Activated T-cell treated with anti-CD3 and anti-CD28 coated beads, Interleukin-2, amount 50 U/mL, for 48 hours (primary cell): ENCODE measurements at places on chromosomes 7 and 10.

DNA sequence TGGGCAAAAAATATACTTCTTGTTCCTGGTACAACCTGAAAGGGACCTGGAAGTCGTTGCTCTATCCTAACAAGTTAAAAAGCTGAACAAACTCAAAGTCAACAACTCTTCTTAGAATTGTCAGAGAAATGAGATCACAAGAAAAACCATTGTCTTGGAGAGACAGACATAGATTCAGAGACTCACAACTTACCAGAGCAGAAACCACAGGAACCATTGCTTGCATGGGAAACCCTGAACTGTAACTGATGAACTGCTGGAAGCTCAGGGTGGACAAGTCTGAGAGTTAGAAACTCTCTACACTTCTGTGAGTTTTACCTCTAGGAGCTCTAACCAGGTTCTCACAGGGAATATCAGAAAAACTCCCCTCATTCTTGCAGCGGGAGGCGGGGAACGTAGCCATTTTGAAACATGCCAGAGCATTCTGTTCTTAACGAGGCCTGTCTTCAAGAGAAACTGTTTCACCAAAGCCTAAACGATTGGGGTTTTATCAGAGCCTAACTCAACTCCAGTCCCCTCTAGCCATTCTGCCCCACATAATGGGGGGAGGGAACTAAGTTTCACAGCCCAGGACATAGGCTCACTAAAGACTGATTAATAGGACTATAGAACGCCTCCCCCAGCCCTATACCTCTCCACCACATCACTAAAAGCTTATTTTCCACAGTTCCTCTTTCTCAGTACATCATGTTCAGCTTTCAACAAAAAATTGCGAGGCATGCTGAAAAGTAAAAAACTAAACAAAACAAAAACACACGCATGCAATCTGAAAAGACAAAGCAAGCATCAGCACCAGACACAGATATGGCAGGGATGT lies 12.0 kb upstream of the GSDME start:
- no peak for DNase-seq

DNA sequence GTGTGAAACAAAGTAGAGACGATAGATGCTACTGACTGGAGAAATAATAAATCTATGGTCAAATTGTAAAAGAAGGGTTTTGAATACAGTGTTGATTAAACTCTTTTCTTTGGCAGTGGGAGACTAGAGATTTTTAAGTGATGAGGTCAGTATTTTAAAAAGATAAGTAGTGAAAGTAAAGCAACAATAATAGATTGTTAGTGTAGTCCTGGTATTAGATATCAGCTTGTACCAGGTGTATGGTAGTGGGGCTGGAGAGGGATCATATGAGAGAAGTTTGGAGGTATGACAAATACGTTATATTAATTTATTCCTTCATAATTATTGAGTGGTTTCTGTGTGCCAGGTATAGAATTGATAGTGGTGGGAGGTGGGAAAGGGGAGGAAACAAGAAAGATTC lies 25.2 kb downstream of the PHTF2 start:
- no peak for DNase-seq

DNA sequence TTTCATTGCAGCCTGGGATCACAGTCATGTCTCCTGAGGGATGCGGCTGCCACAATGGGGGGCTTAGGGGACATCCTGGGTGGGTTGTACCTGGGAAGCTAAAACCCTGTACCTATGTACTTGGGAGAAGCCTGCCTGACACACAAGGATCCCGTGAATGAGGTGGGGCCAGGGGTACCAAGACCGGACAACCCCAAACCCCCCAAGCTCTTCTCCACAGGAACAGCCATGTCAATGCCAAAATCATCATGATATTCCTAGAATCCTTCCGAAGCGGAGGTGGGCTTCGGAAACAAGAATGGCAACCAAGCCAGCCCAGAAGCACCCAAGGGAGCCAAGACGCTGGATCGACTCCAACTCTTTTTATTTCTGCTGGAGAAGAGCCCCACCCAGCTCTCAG lies 260.3 kb upstream of the TCERG1L start:
- DNase-seq, result no peak

DNA sequence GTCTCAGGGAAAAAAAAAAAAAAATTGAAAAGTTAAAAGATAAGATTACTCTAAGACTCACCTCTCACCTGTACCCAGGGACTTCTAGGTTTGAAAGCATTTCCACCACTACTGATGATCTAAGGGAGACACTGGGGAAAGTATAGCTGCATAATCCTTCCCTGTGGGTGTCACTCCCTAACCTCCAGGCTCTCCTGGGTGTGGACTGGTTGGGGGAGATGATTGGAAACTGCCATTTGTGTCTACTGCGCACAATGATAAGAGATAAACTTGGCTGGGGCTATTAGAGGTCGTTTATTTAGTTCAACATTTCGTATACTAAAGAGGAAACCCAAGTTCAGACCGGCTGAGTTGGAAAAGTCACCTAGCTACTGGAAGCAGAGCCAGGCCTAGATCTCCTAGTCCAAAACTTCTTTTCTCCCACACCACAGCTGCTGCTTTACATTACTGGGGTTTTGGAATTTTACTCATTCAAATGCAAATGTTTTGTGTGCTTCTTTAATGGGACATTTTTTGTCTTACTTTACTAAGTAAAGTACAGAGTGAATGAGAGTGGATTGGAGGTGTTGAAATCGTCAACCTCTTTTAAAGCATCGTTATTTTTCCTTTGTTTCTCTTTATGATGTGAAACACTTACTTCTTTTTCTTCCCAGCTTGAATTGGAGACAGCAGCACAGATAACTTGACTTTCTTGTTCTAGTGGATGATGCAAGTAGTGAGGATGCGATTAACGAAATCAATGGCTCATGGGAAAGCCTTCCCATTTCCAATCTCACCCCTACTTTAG lies 22.3 kb upstream of the SEC61G start:
- no peak for DNase-seq

GRCh38 chr7:38518541-38518940 lies 112.6 kb downstream of the AMPH start:
- no peak for DNase-seq

- no peak for DNase-seq
Measured at GRCh38 chr7:112042631-112043030, 163.6 kb downstream of the DOCK4 start.

- no peak for DNase-seq
Measured at GRCh38 chr7:146119002-146119401, 2.4 kb downstream of the CNTNAP2 start.

DNA sequence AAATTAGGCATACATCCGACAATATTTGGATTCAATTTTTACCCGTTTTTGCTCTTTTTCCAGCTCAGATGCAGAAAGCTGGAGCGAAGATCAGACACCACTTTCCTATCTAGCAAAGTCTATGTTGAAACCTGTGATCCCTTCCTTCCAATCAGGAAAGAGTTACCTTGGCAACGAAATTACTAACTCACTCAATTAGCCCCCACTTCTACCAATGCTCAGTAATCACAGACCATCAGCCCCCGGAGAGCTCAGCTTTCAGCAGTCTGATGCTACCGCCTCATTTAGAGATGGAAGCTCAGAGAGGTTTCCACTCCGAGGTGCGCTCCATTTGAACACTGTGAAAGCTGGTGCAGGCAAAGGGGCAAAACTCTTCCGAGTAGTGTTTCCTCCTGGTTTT lies 6.7 kb downstream of the FRAT1 start:
- no peak for DNase-seq

DNA sequence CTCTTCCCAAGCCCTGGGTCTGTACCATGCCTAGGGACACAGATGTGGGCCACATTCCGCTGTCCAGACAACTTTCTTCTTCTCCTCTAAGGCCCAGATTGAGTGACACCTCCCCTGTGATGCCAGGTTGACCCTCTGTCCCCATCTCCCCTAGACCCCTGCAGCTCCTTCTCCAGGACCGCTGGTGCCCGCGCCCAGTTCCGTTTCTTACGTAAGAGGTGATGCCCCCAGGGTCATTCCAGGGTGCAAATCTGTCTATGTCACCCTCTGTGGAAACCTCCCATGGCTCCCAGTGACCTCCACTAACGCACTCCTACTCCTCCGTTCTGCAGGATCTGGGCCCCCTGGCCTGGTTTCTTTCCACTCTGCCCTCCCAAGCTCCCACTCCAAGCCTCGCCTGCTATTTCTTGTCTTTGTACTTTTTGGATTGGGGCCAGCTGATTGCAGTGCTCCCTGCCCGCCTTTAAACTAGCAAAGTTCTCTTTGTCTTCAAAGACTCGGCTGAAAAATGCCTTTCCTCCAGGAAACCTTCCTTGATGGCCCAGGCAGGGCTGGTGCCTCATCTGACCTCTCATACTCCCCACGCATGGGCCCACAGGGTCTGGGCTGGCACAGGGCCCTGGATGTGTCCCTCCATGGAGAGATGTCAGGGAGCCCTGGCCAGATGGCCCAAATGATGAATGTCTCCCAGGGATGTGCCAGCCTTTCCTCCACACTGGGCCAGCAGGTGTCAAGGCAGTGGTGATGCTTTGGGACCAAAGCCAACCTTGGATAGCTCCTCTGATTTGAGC lies 21.3 kb upstream of the ELN start:
- no peak for DNase-seq

DNA sequence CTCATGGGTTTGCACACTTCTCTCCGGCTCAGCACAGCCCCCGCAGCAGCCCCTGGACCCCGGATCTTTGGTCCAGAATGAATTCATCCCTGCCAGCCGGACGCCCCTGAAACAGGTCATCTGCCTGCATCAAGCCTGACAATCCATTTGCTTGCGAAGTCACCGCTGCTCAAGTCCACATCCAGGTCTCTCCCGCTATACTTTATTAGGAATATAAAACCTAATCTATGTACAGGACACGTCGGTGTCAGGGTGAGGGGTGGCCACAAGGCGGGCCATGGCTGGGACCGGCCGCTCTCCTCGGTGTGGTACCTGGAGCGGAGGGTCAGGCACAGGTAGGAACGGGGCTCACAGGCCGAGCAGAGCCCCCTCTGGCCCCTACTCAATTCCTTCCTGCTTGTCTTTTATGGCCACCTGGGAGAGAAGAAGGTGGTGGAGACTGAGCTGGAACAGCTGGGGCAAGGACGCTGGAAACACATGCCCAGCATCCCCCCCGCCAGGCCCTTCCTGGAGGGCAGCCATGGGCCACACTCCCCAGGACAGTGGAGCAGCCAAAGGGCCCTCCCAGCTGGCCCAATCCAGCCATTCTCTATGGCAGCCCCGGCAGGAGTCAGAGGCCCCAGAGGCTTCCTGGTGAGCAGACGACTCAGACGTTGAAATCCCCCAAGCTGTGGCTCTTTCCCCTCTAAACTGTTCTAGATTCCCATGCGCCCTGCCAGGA lies 5.3 kb downstream of the POLR2J start:
- no peak for DNase-seq

GRCh38 chr10:113094114-113094486 lies 144.1 kb downstream of the TCF7L2 start:
- no peak for DNase-seq

DNA sequence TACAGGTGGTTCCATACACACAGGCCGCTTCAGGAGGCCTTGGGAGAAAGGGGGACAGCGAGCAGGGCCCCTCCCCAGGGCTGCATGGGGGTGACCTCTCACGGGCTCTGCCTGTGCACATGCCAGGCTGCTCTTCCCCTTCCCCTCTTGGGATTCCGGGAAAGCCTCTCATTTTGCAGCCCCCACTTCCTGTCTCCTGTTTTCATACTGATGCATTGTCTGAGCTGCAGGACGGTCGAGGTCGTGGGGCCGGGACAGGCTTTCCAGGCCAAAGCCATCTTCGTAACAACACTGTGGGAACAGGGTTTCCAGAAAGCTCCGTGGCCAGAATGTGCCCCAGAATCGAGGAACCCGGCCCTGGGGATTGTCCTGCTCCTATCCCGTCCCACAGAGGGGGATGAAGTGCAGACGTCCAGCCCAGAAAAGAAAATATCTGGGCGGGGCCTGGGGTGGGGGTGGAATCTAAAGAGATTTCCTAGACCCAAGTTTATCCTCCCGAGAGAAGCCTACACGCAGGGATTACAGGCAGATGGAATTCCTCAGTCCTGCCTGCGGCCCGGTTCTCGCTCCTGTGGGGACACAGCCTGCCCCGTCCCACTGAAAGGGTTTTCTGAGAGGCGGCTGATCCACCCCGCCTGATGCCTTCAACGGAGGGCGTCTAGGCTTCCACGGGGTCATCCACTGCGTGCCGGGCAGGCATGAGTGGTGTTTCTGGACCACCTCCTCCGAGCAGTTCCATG lies 29.5 kb upstream of the DNAAF5 start:
- no peak for DNase-seq

- no peak for DNase-seq
Measured at GRCh38 chr7:137147338-137147720, 196.2 kb downstream of the PTN start.

DNA sequence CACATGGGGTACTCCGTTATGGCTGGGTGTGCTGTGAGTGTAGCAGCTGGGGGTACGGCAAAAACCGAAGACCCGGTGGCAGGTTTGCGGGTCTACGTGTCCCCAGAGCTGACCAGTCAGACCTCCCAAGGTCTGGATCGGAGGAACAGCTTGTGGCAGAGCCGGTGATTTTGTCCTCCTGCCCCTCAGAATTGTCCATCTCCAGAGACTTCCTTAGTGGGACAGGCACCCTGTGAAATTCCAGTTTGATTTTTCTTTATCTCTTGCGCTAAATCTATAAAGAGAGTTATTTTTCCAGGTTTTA lies 1.0 kb downstream of the EIF3B start:
- DNase-seq, result no peak

DNA sequence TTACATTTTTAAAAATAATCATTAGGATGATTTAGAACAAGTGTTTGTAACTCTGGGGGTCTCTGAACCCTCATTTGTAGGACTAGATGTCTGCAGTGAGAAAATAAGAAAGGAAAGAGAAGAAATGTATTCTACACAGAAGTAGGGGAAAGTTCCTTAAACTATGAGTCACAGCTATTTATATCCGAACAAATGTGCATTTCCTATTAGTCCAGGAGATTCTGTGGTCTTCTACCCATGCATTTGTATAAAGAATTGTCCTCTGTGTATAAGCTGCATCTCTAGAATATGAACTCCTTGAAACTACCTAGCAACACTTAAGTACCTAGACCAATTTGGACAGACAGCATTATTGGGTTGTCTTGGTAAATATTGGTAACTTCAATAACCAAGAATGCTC lies 15.9 kb upstream of the CD36 start:
- no peak for DNase-seq

GRCh38 chr10:88118729-88119128 lies 255.3 kb downstream of the PTEN start:
- no peak for DNase-seq

DNA sequence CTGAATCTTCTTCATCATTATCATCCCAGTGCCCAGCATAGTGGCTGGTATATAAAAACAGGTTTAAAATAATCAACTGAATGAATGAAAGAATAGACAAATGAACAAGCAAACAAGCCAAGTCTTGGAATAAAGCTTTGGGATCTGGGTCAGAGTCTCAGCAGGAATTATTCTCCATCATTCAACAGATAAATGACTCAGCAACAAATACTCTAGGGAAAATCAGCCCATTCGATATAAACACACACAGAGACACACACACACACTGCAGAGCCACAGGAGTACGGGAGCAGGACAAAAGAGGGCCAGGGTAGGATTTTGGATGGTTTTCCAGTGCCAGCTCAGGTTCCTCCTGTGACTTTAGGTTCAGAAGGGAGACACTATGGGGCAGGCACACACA lies 29.2 kb upstream of the DLX6 start:
- no peak for DNase-seq

- no peak for DNase-seq
Measured at GRCh38 chr7:139771001-139771956, 6.5 kb downstream of the HIPK2 start.
